ENCODE measurements at places on chromosomes 12 and 14. TPM values are rescaled to one million over a fixed set of nuclear protein-coding genes. Genes with fewer than 3 reads are reported as not detected.

- DNase-seq = no peak
These were observed 25.0 kb downstream of the VCPKMT start for GRCh38 chr14:50091240-50091913.

Gene CLEC4A
- total RNA-seq = 1.2 TPM

Gene PMEL
- total RNA-seq = 1.2 TPM

DNA sequence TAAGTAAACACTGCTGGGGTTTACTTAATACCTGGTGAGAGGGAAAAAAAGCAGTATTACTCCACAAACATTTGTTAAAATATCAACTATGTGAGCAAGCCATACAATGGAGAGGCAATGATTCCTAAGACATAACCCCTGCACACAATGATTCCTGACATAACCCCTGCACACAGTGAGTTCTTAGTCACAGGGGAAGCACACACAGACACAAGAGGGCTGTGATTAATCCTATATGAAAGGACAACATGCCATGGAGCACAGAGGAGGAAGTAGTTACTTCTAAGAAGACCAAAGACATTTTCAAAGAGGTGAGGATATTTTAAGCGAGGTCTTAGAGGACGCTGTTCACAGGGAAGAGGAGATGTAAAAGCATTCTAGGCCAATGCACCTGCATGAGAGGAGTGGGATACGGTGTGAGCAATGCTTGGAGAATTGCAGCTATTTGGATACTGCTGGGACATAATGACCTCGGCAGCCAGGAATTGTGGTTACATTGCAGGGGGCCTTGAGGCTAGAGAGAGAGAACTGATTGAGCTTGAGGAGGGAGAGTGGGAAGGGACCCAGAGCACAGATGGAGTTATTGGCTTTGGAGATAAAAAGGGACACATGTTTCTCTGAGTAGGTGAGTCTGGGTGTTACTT, 211.9 kb downstream of the APAF1 start:
- DNase-seq = no peak

- peak; percentile 58 for DNase-seq
These were observed 28.5 kb downstream of the FOS start for GRCh38 chr14:75306927-75307699.

DNA sequence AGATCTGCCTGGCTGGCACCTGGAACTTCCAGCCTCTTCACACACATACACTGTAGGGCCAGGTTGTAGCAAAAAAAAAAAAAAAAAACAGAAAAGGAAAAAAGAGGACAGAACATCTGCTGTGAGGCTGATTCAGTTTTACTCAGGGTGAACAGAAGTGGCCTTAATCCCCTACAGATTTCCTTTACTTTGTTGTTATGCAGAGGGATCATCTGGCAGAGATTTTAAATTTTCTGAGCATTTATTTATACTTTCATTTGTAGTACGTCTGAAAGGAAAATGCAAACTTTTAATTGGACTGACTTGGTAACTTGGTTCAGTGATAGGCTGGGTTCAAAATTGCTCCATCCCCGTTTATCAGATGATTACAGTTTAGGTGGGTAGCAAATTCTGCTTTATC, 50.8 kb upstream of the PRICKLE1 start:
- DNase-seq = no peak

DNA sequence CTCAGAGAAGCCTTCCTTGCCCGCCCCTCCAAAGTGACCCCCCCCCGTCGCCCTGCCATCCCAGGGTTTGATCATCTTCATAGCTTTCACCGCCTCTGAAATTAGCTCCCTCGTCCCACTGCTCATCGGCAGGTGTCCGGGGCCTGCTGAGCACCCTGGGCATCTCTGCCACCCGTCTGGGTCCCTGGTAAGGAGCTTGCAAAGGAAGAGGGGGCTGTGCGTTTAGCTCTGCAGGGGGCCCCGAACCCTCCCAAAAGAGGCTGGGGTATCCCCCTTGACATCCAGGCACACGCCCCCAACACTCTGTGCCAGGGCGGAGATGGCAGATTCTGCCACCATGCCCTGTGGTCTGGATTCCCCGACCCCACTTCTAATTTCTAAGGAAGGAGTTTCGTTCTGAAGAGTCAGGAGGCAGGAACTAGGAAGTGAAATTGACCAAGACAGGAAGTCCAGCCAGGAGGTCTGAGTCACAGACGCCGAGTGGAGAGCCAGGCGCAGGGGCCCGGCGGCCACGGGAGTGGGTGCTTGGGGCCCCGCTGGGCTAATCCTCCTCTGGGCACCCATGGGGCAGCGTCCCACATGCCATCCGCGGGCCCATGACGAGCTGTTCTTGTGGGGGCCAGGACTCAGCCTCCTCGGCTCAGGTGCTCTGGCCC, 95.7 kb downstream of the RFLNA start:
- DNase-seq = no peak

DNA sequence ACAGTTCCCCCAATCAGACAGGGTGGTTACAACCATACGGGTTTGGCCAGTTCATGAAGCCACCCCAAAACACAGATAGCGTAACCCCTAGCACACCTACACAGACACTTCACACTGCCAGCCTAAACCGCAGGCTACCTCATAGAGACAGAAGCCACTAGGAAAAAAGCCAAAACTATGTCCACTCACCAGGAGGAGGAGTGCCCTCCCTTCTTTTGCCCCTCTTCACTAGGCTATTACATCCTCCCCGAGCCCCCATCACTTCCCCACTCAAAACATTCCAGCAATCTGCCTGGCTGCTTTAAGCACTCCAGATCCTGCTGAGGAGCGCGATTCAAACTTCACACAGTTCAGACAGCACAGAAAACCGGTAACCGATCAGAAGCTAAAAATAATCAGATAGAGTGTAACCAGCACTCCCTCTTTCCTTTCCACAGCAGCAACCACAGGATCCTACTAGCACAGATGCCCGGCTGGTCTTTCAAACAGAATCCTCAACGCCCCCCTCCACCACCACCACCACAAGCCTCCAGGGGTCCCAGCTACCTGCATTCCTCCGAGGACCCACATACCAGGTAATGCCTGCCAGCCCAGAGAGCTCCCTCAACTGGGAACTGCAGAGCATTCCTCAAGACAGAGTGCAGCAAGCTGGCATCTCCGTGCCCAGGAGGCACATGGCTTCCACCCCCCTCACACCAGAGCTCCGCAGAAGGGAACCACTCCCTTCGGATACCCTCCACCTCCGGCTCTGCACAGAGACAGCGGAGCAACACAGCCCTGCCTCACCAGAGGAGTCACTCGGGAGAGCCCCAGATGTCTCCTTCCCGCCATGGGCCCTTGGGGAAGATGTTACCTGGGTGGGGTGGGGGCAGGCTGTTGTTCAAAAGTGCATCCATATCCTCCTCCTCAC, 1.5 kb downstream of the CHD4 start:
- DNase-seq = peak; percentile 81

DNA sequence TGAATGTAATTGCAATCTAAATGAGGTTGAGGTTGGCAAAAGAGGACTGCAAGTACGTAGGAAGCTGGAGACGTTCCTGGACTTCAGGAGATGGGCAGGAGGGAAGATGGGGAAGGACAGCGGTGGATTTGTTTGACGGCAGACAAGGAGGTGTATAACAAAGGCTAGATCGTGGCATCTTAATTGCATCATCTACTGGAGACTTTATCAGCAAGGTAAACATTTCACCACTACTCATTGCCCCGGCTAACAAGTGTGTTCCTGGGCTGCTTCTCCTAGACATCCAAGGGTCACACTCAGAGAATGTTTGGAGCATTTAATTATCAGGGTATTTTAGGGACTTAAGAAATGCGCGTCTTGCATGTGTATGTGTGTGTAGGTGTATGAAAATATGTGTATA, 128.5 kb downstream of the KCNK10 start:
- DNase-seq = no peak

Gene GALNT6
- total RNA-seq = 5.4 TPM

GRCh38 chr12:116642106-116642505, 82.9 kb downstream of the MAP1LC3B2 start:
- DNase-seq = no peak

Gene VIPAS39
- total RNA-seq = 13.3 TPM

GRCh38 chr12:96483116-96483515, 6.3 kb upstream of the CFAP54 start:
- DNase-seq = no peak

DNA sequence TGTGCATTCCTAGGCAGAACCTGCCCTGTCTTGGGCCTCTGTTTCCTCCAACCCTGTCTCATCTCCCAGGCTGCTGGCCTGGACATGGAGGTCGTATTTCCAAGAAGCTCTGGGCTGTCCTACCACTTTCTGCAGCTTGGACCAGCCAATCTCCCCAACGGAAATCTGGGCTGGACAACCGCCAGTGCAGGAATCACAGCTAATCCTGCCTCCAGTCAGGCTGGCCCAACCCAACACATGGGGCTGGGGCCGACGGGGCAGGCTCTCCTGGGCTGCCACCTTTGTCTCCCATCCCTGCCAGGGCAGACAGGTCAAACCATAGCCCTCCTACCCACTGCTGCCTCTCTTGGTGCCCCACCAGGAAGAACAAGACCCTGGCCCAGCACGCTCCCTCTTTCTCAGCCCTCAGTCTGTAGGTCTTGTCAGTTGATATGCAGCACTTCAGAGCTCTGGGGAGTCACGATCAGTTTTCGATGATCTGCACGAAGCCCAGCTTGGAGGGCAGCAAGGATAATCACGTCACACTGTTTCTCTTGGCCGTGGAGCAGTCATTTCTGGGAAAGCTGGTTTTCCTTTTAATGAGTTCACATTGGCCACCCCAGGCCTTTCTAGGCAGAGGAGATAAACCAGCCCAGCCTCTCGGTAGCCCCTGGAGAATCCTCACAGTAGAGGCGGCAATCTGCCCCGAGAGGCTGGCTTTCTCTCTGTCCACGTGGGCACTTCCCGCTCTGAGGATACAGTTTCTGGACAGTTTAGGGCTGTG, 195.2 kb upstream of the PRMT8 start:
- no peak for DNase-seq

DNA sequence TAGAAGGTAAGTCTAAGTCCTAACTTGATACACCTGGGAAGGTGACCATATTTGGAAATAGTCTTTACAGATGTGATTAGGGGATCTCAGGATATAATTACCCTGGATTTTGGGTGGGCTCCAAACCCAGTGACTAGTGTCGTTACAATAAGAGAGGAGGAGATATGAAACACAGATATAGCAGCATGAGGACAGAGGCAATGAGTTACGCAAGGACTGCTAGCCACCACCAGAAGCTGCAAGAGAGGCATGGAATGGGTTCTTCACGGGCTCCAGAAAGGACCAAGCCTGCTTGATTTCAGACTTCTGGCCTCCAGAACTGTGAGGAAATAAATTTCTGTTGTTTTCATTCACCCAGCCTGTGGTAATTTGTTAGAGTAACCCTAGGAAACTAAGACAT, 28.6 kb downstream of the FGFR1OP2 start:
- no peak for DNase-seq

- no peak for DNase-seq
These were observed 86.9 kb downstream of the TPH2 start for GRCh38 chr12:72025524-72025923.

Gene SMOC1
- not detected for total RNA-seq

DNA sequence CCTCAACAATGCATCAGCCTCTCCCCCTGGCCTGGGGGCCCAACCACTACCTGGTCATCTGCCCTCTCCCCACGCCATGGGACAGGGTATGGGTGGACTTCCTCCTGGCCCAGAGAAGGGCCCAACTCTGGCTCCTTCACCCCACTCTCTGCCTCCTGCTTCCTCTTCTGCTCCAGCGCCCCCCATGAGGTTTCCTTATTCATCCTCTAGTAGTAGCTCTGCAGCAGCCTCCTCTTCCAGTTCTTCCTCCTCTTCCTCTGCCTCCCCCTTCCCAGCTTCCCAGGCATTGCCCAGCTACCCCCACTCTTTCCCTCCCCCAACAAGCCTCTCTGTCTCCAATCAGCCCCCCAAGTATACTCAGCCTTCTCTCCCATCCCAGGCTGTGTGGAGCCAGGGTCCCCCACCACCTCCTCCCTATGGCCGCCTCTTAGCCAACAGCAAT, 7.4 kb upstream of the RNU7-1 start:
- no peak for DNase-seq

Gene ARL1
- total RNA-seq = 48.4 TPM

Data from activated naive CD4-positive, alpha-beta T cell treated with anti-CD3 and anti-CD28 coated beads for 36 hours (primary cell).